ENCODE measurements at places on chromosomes 3 and 15.

DNA sequence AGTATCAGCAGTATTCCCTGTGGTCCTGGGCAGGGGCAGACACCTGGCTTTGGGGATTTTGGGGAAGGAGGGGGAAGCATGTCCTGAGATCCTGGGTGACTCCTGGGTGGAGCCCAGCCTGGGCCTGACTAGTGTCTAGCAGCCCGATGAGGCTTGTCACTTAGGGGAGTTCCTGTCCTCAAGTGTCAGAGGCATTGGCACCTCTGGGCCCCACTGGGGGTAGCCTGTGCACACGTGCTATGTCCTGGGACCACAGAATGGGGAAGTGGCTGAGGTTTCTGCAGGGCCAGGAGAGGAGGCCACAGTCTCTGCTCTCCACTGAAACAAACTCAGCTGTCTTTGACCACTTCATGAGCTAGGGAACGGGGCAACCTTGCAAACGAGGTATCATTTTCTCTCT lies 31.5 kb upstream of the ADCY5 start:
- no peak for DNase-seq

GRCh38 chr3:126870608-126871210 lies 112.2 kb upstream of the PLXNA1 start:
- no peak for DNase-seq

- no peak for DNase-seq
Observed at GRCh38 chr15:91496754-91497691, 356.5 kb upstream of the SLCO3A1 start.

- DNase-seq, result no peak
Observed at GRCh38 chr3:99114565-99115291, 213.2 kb upstream of the DCBLD2 start.

DNA sequence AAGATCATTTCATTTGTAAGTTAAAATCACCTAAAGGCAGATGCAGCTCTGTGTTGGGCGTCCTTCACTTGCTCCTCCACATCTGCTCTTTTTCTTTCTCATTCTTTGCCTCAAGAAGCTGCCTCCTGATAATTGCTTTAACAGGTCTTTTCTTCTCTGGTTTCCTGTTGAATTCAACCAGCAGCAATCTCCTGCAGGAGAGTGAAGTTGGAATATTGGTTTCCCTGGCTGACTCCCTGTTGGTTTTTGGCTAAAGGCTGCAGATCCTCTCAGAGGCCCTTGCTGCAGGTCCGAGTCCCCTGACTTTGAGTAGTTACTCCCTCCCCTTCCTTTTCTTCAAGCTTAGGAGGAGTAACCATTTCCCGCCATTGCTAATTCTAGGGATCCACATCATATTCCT lies 4.2 kb downstream of the TP63 start:
- DNase-seq, result no peak

DNA sequence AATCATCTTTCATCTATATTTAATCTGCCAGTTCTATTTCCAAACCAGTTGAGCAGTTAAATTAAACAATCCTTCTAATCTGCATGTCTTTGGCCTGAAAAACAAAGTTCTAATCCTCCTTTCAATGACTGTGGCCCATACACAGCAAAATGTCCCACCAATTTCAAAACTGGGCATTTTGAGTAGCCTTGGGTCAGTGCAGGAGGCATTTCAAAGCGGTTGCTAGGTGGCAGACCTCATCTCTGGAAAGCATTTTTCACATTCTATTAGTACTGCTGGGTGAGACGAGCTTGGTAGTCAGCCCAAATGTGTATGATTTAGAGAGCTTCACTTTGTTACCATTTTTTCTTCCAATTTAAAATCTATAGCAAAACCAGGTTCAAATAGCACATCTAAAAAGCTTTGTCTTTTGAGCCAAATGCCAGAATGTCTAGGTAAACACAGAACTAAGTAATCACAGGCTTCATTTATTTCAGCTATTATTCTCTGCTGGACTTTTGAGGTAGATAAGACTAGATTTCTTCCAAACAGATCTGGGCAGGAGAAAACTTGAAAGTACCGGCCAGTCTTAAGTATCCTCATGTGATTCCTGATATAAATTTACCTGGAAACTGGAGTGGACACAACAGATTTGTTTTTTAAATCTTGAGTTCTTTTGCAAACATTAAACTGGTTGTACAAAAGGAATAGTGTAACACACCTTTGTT lies 8.9 kb upstream of the ARHGEF26 start:
- no peak for DNase-seq

- DNase-seq, result no peak
Observed at GRCh38 chr3:38210141-38210757, 44.9 kb downstream of the OXSR1 start.
